ENCODE measurements at places on chromosomes 6 and 20.

GRCh38 chr20:36219671-36220220 lies 16.5 kb upstream of the AAR2 start:
- DNase-seq: no peak

GRCh38 chr6:90326404-90327057 lies 29.9 kb upstream of the BACH2 start:
- no peak for DNase-seq

DNA sequence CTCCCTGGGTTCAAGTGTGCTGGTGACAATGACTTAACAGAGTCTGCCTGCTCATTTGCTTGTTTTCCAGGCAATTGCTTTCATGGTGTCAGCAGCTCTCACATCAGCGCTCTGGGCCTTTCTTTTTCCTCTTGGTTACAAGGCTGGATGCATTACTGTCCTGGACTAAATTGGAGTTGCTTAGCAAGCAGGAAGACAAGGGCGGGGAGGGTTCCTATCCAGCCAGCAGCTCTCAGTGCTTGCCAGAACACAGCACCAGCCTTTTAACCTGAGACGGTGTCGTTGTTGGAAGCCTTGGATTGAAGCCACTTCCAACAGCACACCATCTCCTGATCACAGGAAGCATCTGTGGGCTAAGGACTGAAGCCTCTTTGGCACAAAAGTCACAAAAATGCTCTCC lies 606.9 kb downstream of the CDH26 start:
- DNase-seq: no peak

GRCh38 chr20:50153153-50153499 lies 397 bp downstream of the PEDS1 start:
- no peak for DNase-seq

DNA sequence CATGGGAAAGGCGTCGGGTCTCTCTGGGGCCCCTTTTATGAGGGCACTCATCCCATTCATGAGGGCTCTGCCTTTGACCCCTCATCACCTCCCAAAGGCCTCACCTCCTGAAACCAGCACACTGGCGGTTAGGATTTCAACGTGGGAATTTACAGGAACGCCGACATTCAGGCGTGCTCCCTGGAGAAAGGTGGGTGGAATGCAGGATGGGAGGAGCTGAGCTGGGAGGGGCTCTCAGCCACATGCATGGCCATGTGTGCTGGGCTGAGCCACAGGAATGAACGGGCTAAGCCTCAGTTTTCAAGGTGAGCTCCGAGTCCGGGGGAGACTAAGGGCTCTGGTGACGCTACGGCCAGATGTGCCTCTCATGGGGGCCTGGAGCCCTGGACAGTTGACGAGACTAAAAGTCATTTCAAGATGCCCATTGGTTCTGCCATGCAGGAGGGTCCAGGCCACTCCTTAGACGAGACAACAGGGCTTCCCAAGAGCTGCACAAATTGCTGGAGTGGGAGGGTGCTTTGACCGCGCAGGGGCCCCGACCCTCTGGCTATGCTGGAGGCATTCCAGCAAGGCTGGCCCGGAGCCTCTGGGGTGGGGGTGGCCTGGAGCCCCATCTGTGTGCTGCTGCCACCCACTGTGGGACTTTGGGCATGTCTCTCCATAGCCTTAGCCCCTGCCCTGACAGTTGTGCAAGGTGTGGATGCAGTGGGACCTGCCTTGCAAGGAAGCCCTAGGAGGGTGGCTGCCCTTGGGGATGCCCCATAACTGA lies 3.8 kb upstream of the ARFGAP1 start:
- DNase-seq: no peak

DNA sequence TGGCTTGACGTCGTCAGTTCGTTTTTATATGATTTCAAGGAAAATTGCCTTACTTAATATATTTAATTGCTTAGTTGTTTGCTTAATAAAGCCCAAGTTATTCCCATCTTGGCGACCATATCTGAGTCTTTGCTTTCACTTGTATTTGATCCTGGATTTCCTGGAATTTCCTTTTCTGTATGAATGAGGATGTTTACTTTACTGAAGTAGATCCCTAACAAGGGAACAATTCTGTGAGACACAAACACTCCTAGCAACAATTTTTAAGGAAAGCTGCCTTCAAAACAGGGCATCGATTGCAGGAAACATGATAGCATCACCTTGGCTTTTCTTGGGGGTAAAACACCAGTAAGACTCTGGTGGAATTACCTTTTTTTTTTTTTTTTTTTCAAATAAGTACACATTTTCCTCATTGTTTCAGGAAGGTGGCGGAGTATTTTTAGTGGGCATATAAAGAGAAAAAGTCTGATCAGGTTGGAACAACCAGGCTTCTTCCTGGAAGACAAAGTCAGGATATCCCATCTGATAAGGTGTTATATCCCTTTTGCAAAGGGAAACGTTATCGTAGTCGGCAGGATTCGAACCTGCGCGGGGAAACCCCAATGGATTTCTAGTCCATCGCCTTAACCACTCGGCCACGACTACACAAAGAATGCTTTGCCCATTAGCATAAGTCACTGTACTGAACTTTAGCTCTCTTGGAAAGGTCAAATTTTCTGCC lies 68.5 kb upstream of the ZNF184 start:
- peak; percentile 24 for DNase-seq
